ENCODE measurements at places on chromosomes 5 and 9.

DNA sequence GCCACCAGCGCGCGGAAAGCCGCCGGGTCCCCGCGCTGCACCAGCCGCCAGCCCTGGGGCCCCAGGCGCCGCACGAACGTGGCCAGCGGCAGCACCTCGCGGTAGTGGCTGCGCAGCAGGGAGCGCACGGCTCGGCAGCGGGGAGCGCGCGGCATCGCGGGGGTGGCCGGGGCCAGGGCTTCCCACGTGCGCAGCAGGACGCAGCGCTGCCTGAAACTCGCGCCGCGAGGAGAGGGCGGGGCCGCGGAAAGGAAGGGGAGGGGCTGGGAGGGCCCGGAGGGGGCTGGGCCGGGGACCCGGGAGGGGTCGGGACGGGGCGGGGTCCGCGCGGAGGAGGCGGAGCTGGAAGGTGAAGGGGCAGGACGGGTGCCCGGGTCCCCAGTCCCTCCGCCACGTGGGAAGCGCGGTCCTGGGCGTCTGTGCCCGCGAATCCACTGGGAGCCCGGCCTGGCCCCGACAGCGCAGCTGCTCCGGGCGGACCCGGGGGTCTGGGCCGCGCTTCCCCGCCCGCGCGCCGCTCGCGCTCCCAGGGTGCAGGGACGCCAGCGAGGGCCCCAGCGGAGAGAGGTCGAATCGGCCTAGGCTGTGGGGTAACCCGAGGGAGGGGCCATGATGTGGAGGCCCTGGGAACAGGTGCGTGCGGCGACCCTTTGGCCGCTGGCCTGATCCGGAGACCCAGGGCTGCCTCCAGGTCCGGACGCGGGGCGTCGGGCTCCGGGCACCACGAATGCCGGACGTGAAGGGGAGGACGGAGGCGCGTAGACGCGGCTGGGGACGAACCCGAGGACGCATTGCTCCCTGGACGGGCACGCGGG, at the start of gene TERT:
Gene TERT (minus strand): TSS at position 234 of the 815 bp plus-strand sequence. CDS start 79 bp downstream, at position 155.
- no peak for DNase-seq

- DNase-seq, result no peak
These were observed 40.0 kb upstream of the CDH6 start for GRCh38 chr5:31153521-31153920.

- DNase-seq, result no peak
These were observed 68.7 kb upstream of the CDH6 start for GRCh38 chr5:31124651-31125305.

- peak; percentile 63 for DNase-seq
These were observed 329.5 kb downstream of the KIAA0825 start for GRCh38 chr5:94288937-94289336.

GRCh38 chr9:104984948-104985347, 57.0 kb upstream of the ABCA1 start:
- no peak for DNase-seq

DNA sequence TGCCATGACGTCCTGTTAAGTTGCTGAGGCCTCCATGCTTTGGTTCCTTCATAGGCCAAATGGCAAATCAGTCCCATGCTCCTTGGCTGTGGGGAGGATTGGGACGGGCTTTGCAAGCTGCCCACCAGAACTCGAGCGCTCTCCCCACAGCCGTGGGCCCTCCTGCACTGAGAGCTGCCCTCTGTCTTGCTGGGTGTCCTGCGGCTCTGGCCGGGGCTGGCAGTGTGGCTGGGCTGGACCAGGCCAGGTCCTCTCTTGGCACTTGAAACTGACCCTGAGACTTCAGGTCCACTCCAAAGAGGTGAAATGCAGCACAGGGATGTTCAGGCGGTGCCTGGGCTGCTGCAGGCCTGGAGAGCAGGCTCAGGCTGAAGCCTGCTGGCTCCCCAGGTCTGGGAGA, 7.0 kb downstream of the MYMK start:
- DNase-seq, result no peak

DNA sequence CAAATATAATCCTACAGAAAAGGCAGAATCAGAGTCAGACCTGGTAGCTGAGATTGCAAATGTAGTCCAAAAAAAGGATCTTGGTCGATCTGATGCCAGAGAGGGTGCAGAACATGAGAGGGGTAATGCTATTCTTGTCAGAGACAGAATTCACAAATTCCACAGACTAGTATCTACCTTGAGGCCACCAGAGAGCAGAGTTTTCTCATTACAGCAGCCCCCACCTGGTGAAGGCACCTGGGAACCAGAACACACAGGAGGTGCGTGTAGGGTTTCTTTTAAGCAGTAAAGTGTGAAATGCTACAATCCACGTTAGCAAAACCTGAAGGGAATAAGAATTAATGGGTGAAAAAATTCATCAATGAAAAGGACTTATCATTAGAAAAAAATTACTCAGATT, 145.8 kb downstream of the GIN1 start:
- no peak for DNase-seq

GRCh38 chr5:170347022-170347567, 42.1 kb downstream of the KCNMB1 start:
- DNase-seq, result no peak

DNA sequence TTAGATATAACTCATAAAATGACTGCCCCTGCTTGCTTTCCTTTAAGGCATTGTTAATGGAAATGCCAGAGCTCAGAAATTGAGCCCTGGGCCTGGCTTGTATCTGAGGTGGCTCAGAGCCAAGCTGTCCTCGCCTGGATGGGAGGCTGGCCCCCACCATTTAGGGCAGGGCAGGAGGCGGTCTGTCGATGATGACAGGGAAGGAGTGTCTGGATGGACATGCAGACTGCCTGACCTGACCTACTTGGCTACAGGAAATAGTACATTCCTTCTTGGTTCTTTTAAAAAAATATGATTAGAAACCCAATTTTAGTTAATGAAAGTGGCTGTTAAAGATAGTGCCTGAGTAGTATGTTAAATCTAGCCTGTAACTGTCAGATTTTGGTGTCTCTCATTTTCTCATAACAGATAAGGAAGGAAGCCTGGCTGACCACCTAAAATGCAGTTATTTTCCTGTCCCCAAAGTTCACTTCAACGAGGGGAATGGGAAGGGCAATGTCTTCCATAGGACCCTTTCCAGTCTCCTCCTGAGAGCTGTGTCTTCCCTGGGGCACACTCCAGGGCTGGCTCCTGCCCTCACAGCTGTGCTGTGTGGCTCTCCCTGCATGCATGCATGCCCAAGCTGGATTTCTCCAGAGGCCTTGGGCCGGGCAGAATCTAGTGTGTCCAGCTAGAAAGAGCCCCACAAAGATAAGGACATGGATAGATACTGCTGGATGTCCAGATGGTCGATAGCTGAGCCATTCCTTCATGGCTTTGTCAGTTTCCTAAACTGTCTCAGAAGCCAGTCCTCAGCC, 42.3 kb downstream of the MACROH2A1 start:
- peak; percentile 63 for DNase-seq

DNA sequence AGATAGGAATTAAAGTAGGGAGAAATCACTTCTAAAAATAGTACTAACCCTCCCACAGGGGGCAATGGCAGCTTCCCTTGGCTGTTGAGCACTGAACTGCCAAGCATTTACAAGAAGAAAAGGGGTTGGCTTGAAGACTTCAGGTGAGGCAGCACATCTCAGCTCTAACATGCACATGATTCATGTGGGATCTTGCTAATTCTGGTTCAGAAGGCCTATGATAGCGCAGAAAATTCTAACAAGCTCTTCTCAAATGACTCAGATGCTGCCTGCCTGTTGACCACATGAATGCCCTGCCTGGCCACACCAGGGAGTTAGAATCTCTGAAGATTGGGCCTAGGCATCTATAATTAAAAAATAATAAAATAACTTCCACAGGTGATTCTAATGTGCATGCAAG, 22.6 kb downstream of the CD180 start:
- no peak for DNase-seq

GRCh38 chr5:93018461-93018860, 562.6 kb downstream of the NR2F1-AS1 start:
- DNase-seq, result peak; percentile 71

- DNase-seq, result peak; percentile 43
These were observed 8.4 kb downstream of the GNAQ start for GRCh38 chr9:78023003-78023741.

GRCh38 chr5:151406322-151406947, 41.0 kb upstream of the SLC36A1 start:
- DNase-seq, result no peak

- peak; percentile 19 for DNase-seq
These were observed 90.8 kb downstream of the HACD4 start for GRCh38 chr9:20940447-20941173.

- DNase-seq, result peak; percentile 81
These were observed 35.9 kb upstream of the FBP1 start for GRCh38 chr9:94675008-94675881.

DNA sequence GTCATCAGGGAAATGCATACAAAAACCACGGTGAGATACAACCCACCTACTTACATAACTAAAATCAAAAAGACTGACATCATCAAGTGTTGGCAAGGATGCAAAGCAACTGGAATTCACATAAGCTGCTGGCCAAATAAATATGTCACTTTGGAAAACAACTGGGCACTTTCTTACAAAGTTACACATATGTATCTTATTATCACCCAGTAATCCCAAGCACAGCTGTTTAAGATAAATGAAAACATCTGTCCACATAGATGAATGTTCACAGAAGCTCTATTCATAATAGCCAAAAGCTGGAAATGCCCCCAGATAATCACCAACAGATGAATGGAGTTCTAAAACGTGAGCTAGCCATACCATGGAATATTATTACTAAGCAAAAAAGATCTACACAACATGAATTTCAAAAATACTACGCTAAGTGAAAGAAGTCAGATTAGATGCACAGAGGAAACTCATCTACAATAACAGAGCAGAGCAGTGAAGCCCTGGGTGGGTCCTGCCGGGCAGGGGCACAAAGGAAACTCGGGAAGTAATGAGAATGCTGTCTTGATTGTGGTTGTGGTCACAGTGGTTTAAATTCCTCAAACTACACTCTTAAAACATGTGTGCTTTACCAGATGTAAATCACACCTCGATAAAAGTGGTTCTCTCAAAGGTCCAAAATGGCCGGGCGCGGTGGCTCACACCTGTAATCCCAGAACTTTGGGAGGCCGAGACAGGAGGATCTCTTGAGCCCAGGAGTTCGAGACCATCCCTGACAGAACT, 8.5 kb downstream of the CAMSAP1 start:
- peak; percentile 82 for DNase-seq
